Activated T-helper 17 cell treated with anti-CD3 and anti-CD28 coated beads, Interleukin-2, amount 50 U/mL, for 72 hours (primary cell): ENCODE measurements at places on chromosomes 12 and 14. TPM values are rescaled to one million over a fixed set of nuclear protein-coding genes. Genes with fewer than 3 reads are reported as not detected.
A peak's percentile ranks its signal among the peaks of the same experiment; 100 is the strongest.

The TMPRSS12 gene
- not detected for total RNA-seq

The HRK gene
- not detected for total RNA-seq

The COCH gene
- total RNA-seq: 0.71 TPM

DNA sequence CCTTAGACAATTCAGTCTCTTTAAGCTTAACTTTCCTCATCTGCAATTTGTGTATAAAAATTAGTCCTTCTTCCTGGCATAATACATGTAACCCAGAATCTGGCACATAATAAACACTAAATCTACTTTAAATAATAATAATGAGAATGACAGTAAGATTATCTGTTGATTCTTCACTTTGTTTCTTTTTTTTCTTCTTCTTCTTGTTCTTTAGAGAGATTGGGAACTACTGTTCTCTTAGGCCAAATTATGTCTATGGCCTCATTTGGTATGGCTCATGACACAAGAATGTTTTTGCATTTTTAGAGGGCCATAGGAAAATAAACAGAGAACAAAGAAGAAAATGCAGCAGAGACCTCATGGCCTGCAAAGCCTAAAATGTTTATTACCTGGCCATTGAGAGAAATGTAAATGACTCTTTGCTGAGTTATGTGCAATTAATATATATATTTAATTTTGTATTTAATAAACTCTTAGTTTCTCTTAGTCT, 275.8 kb downstream of the SLC6A15 start:
- no peak for ATAC-seq

DNA sequence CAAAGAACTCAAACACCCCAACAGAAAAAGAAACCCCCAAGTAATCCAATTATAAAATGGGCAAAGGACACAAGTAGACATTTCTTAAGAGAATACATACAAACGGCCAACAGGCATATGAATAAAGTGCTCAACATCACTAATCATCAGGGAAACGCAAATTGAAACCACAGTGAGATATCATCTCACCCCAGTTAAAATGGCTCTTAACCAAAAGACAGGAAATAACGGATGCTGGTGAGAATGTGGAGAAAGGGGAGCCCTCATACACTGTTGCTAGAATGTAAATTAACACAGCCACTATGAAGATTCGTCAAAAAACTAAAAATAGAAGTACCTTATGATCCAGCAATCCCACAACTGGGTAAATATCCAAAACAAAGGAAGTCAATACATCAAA, 52.4 kb downstream of the CLMN start:
- ATAC-seq: peak; percentile 33

- no peak for ATAC-seq
These were observed 35.2 kb downstream of the LGR5 start for GRCh38 chr12:71474791-71475190.

DNA sequence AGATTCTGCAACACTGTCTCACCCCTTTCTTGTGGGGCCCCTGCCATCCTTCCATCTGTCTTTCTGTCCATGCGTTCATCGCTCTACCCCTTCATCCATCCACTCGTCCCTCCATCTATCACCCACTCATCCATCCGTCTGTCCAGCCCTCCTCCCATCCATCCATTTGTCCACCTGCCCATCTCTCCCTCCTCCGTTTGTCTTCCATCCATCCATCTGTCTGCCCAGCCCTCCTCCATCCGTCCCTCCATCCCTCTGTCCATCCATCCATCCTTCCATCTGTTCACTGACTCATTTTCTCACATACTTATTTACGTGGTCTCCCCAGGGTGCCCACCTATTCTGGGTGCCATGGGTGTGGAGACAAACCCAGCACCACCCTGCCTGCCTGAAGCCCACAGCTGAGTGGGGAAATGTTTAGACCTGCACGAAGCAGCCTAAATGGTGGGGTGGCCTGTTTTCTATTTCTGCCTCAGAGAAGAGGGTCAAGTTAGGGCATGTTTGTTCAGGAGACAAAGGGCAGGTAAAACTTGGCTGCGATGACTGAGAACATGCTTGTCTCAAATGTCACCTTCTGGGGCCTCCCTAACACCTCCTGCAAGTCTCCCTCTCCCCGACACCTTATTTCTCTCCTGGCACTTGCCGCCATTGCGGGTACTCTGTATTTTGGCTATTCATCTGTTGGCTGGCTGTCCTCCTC, 2.8 kb upstream of the SLC25A47 start:
- ATAC-seq: no peak

DNA sequence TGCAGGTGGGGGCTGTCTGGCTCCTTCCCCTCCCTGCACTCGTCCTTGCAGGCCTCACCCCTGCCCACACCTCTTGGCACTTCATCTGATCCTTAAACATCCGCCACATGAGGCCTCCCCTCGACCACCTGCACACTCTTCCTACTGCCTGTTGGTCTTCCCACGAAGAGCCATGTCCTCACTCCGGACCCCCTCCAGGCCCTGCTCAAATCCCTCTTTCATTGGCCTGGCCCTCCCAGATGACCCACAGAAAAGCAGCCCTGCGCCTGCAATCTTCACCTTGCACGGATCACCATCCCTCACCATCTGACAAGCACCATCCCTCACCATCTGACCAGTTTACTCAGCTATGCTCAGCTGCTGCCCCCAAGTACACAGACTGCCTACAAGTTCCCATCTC, 193.6 kb downstream of the BCL11B start:
- no peak for ATAC-seq
